GM20000 (cell line): ENCODE measurements at places on chromosomes 13 and 19.

DNA sequence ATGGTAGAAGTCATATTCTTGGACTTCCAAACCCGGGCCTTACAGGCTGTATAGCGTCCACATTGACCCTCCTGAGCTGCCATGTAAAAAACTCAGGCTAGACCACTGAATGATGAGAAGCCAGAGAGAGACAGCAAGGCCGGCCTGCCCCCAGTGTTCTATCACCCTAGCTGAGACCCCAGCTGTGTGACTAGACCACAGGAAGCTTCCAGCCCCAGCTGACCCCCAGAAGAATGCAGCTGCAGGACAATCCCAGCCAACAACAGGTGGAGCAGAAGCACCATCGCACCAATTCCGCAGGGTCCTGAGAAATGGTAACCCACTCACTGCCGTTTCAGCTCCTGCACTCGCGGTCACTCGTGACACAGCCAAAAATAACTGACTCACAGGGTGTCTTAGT, 2.9 kb upstream of the ATP11A start:
- no peak for DNase-seq

- DNase-seq = no peak
Observed at GRCh38 chr13:46899801-46900200, 2.9 kb upstream of the HTR2A start.

- DNase-seq = peak; percentile 29
Observed at GRCh38 chr13:46341112-46341711, 45.8 kb downstream of the RUBCNL start.

GRCh38 chr13:46656786-46657185, 103.8 kb downstream of the LRCH1 start:
- DNase-seq = peak; percentile 36

GRCh38 chr13:44287958-44288357, 85.7 kb upstream of the SERP2 start:
- DNase-seq = no peak

DNA sequence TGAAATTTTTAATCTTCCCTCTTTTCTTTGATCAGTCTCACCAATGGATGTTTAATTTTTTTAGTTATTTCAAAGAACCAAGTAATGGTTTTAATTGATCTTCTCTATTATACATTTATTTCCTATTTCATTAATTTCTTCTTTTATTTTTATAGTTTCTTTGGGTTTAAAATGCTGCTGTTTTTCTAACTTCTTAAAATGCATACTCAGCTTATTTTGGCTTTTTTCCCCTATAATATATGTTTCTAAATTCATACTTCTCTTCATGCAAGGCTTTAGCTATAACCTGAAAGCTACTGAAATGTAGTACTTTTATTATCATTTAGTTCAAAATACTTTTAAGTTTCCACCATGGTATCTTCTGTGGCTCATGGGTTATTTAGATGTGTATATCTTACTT, 53.9 kb downstream of the ANKRD10 start:
- DNase-seq = no peak

DNA sequence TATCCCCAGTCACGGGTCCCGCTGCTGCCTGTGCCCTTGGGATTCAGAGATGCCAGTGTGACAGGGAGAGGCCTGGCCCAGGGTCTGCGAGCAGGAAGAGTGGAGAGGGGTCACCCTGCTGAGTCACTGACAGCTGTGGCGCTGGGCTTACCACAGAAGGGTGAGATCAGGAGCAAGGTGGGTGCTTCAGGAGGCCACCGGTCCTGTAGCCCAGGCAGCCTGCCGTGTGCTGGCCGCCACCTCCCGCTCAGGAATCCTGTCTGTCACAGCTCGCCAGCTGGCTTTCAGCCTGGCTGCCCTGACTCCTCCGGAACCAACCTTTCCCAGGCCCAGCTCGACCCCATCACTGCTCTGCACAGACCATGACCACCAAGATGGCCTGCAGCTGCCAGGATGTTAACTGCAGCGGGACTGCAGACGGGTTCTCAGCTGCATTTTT, 25.3 kb downstream of the NAXD start:
- DNase-seq = no peak

DNA sequence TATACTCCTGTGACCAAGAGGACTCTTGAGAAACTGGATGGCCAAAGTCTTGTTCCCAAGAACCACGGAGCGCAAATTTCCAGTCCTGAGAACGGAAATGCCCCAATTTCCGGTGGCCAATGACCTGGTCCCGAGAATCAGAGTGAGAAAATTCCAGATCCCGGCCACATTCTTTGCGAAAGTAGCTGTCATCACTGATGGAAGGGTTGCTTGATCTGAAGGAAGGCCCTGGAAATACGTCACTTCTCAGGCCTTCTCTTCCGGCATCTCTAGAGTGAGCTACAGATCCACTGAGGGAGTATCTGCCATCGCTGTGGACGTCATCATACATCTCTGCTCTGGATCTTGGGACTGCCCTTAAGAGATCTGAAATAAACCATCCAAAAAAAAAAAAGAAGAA, 7.5 kb downstream of the SUGP2 start:
- DNase-seq = no peak

- peak; percentile 56 for DNase-seq
Observed at GRCh38 chr13:44680746-44681355, 104.7 kb upstream of the TSC22D1 start.

DNA sequence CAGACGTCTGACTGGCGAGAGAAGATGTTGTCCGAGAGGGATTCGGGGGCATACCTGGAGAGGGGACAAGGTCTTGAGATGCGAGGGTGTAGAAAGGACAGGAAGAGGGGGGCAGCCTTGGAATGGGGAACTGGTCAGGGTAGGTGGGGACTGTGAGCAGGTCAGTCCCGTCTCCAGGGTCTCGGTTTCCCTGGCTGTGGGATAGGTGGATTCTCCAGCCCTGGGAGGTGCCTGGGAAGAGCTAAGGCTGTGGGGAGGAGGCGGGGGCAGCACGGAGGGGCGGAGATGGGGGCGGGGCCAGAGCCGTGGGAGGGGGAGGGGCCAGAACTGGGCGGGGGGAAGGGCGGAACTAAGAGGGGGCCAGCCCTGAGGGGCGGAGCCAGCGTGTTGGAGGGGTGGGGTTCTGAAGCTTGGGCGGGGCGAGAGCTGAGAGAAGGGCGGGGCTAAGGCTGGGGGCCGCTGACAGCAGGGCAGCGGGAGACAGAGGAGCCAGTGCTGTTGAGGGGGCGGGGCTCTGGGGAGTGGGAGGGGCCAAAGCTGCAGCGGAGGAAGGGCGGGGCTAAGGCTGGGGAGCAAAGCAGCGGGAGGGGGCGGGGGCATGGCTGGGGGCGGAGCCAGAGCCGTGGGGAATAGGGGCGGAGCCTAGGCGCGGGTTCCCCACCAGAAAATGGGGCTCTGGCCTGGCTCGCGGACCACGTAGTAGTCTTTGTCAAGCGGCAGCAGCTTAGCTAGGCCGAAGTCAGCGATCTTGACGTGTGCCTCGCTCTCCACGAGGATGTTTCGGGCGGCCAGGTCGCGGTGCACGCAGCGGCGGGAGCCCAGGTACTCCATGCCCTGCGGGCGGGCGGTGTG, 9.5 kb upstream of the INSL3 start:
- peak; percentile 74 for DNase-seq

- DNase-seq = no peak
Observed at GRCh38 chr19:6967967-6968366, 53.3 kb downstream of the MBD3L2B start.

DNA sequence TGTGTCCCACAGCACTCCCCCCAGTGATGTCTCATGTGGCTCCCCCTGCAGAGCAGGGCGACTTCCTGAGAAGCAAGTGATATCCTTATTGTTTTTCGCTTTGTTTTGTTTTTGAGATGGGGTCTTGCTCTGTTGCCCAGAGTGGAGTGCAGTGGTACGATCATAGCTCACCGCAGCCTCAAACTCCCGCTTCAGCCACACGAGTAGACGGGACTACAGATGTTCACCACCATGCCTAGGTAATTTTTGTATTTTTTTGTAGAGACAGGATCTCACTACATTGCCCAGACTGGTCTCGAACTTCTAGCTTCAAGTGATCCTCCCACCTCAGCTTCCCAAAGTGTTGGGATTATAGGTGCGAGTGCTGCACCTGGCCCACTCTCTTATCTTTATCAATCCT, 5.0 kb downstream of the CEP89 start:
- DNase-seq = no peak

GRCh38 chr19:1850809-1851653, 2.7 kb upstream of the REXO1 start:
- no peak for DNase-seq

- no peak for DNase-seq
Observed at GRCh38 chr13:110254751-110255553, 52.0 kb downstream of the COL4A1 start.

DNA sequence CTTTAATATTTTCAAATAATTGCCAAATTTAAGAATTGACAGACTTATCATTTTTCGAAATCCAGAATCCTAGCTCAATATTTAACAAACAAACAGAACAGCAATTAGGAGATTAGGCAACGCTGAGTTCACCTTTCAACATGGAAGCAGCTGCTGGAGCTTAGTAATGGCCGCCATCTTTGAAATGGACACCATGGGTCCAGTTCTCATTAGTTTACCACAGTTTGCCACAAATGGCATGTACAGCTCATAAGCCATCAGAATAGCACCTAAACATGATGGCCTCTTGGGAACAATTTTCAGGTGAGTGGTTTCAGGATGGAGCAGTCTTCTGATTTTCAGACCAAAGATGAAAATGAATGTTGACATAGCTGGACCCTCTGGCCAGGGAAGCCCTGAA, 313.6 kb upstream of the OBI1 start:
- DNase-seq = no peak

DNA sequence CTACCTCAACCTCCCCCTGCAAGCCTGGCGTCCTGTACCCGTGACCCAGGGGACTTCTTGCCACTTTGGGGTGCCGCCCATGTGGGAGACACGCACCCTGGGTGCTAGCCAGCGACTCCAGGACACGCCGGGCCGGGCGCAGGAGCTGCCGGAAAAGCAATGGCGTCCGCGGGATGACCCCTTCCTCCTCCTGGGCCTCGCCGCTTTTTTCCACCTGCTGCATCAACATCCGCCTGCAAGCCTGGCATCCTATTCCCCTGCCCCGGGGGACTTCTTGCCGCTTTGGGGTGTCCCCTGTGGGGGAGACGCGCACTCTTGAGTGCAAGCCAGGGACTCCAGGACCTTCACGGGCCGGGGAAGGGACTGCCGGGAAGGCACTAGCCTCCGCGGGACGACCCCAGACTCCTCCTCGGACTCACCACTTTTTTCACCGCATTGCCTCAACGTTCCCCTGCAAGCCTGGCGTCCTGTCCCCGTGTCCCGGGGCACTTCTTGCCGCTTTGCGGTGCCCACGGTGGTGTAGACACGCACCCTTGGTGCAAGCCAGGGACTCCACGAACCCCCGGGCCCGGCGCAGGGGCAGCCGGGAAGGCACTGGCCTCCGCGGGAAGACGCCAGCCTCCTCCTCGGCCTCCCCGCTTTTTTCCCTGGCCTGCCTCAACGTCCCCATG, 237.8 kb downstream of the TUBA3C start:
- no peak for DNase-seq

DNA sequence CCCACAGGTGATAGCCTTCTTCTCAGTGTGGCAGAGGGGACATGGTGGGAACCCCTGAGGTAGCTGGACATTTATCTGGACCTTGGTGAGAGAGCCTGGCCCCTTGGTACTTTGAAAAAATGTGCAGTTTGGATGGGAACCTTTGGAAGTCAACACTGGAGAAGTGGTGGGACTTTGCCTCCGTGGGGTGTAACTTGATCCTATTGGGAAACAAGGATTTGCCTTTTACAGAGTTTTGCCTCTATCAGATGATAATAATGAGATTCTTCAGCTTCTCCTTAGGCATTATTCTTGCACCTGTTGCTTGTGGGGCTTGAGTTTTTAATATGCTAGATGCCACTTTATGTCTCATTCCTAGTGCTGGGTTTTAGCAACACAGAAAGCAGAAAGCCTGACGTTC, 99.0 kb downstream of the ERCC5 start:
- no peak for DNase-seq

DNA sequence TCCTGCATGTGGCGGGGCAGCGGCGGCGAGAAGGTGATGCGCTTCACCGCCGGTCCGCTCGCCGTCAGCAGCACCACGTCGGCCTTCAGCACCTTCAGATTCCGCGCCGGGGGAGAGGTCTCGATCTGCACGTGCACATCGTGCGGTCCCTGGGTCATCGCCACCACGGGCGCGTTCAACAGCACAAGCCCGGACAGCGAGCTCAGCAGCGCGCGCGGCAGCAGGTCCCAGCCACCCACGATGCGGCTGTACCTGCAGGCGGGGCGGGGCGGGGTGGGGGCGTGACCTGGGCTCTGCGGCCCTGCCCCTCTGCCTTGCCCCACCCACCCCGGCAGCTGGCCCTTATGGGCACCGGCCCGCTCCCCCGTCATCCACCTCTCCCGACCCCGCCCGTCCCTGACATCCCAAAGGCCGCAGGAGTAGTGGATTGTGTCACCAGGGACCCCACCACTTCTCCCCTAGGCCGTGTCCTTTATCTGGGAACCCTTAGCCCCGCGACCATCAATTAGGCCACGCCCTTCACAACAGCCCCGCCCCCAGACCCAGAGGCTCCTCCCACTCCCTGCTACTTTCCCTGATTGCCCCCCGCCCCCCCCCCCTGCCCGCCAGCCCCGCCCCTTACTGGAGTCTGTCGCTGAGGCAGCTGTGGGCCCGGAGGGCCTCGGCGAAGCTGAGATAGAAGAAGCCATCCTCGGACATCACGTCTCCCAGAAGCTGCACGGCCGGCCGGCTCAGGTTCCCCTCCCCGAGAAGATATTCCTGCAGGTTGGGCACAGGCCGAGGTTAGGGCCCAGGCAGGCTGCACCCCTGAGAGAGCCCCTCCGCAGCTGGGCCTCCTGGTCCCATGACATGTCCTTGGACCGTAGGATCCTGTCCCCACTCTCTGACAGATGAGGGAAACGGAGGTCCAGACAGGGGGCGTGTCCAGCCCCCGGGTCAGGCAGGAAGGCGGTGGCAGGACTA, 6.1 kb downstream of the IL4I1 start:
- peak; percentile 91 for DNase-seq

DNA sequence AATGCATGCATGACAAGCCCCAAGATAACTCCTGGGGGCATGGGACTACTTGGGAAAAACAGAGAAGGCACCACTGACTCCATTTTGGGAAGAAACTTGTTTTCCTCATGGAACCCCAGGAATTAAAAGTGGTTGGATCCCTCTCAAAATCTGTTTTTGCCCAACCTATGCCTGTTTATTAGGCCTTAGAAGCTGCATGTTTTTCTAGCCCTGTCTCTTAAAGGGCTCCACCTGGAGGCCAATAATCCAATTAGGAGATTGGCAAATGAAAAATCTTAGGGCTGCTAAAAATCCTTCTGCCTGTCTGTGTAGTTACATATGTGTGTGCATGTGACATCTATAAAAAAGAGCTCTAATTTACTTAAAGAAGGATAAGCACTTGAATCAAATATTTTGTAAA, 26.9 kb downstream of the MED4 start:
- no peak for DNase-seq

- peak; percentile 84 for DNase-seq
Observed at GRCh38 chr19:1503089-1503924, 9.5 kb downstream of the ADAMTSL5 start.

DNA sequence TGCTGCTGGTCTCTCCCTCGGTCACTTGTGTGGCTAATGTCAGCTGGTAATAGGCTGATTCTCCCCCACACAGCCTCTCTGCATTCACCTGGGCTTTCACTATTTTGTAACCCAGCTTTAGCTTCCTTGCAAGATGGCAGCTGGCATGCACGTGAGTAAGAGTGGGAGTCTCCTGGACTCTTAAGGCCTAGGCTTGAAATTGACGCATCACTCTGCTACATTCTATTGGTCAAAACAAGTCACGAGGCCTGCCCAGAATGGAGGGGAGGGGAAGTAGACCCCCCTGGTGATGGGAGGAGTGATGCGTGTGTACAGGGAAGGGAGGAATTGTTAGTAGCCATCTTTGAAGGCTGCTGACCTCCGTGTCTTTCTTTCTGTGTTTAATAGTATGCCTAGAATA, 24.9 kb upstream of the PNMA8B start:
- no peak for DNase-seq

GRCh38 chr13:58792854-58793253, 1161.3 kb downstream of the PCDH17 start:
- no peak for DNase-seq

- DNase-seq = no peak
Observed at GRCh38 chr19:35528218-35529038, at the start of gene SBSN. Gene SBSN, minus strand, starts transcription at chr19:35528311. Its CDS starts 30 bp downstream, at chr19:35528281.
